ENCODE measurements at places on chromosomes 2 and 18.

GRCh38 chr2:85953476-85953875 lies 64.7 kb upstream of the ST3GAL5 start:
- DNase-seq, result no peak

GRCh38 chr2:205752924-205753323 lies 70.6 kb downstream of the NRP2 start:
- no peak for DNase-seq

- DNase-seq, result no peak
These were observed 720.3 kb upstream of the ID2 start for GRCh38 chr2:7961550-7961949.

GRCh38 chr2:238939074-238939473 lies 91.2 kb downstream of the TWIST2 start:
- peak; percentile 61 for DNase-seq

DNA sequence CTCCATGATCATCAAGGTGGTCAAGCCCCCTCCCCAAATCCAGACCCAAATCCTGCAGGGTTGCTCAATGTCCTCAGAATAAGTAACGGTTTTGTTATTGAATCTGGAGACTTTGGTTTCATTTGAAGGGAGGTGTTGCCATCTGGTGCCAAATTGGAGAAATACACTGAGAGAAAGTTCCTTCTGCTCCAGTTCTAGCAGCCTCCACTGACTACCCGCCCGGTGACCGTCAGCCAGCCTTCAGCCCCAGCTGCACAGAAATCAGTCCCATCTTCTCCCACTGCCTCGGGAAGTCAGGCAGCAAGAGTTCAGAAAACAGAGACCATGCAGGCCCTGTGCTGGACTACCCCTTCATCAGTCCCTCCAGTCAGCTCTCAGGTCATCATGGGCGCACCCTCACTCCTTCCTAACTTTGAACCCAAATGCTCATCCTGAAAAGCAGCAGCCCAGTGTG lies 38.7 kb downstream of the PKDCC start:
- DNase-seq, result no peak

GRCh38 chr2:22153931-22154613 lies 1030.3 kb downstream of the TDRD15 start:
- no peak for DNase-seq

- no peak for DNase-seq
These were observed 216.5 kb downstream of the GPD2 start for GRCh38 chr2:156652691-156653090.

GRCh38 chr2:153059338-153060052 lies 341.1 kb downstream of the ARL6IP6 start:
- DNase-seq, result no peak

GRCh38 chr18:55422456-55423180 lies 165.4 kb downstream of the TCF4 start:
- DNase-seq, result no peak

GRCh38 chr18:23330423-23330822 lies 122.7 kb upstream of the RIOK3 start:
- DNase-seq, result no peak

GRCh38 chr2:191385416-191386160 lies 140.4 kb downstream of the MYO1B start:
- no peak for DNase-seq

- no peak for DNase-seq
These were observed 21.9 kb upstream of the MGAT5 start for GRCh38 chr2:134231965-134232340.

DNA sequence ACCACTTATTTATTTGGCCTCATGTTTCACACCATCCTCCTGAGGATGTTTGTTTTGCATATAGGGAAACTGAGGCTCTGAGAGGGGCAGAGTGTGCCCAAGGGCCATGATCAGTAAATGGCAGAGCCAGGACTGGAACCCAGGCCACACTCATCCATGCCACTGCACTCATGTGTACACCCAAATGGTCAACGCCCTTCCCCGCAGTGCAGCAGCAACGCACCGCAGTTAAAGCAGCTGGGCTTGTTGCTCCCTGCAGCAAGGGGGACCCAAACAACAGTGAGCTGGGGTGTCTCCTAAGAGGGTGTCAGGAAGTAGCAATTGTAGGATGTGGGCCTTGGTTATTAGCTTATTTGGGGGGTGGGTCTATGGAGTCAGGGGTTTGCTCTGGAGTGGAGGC lies 36.6 kb downstream of the ZAP70 start:
- no peak for DNase-seq

GRCh38 chr18:25456334-25457010 lies 104.5 kb upstream of the ZNF521 start:
- DNase-seq, result no peak

DNA sequence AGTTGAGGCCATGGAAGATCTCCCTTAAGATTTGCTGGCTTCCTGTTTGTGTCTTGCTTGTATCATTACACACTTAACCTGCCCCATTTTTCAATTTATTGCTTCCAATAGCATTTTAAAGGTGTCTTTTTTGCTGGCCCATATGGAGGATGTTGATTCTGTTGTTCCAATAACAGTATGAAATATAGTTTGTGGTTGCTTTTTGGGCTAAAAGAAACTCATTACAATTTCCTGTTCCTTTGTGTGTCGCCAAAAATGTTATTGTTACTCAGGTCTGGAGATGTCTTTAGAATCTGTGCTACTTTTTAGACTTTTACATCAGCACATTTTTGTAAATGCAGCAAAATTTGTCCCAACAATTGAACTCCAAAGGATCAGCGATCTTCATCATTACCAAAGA lies 234.0 kb upstream of the ITGA4 start:
- DNase-seq, result no peak

DNA sequence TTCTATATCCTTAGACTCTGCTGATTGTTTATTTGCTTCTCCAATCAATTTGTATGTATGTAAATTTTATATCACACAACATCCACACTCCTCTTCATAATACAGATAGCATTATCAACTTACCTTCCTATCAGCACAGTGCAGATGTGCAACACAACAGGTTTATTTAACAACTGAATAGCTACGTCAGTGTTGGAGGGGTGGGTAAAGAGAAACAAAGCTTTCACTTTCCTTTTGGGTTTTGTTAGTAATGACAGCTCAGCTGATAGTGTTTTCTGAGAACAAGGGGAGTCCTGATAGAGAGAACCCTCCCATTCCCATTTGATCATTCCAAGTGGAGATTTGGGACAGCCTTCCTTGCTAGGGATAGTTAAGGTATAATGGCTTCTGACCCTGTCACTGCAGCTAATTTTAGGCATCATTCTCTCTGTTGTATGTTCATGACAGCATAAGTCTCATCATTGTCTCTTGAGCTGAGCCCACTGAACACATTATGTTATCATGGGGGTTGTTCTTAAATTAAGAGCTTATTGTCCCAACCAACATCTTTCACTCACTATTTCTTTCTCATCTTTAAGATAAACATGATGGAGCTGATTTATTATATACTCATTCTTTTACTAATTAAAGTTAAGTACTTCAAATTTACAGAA lies 227.7 kb downstream of the GPD2 start:
- DNase-seq, result no peak

GRCh38 chr2:112154246-112155117 lies 16.3 kb downstream of the FBLN7 start:
- peak; percentile 70 for DNase-seq

DNA sequence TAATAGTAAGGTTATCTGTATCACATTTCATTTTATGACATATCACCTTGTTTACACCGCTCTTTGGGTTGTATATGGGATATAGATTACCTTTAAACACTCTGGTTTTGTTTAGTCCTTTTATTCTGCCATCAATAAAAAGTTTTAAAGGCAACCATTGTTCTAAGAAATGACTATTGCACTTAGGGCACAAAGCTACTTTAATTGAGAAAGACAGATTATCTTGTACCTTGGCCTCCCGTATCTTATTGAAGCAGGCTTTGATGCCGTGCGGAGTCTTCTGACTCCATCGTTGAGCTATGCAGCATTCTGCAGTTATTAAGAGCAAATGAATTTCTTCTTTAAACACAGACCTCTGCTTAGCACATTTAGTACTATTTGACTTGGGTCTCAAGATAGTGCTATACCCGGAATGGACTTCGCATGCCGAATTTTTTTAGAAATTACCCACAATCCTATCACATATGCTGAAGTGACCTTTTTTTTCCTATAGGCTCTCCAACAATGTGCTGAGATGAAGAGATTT lies 16.7 kb downstream of the PKDCC start:
- no peak for DNase-seq

GRCh38 chr18:69980509-69980908 lies 32.8 kb upstream of the CD226 start:
- DNase-seq, result no peak

DNA sequence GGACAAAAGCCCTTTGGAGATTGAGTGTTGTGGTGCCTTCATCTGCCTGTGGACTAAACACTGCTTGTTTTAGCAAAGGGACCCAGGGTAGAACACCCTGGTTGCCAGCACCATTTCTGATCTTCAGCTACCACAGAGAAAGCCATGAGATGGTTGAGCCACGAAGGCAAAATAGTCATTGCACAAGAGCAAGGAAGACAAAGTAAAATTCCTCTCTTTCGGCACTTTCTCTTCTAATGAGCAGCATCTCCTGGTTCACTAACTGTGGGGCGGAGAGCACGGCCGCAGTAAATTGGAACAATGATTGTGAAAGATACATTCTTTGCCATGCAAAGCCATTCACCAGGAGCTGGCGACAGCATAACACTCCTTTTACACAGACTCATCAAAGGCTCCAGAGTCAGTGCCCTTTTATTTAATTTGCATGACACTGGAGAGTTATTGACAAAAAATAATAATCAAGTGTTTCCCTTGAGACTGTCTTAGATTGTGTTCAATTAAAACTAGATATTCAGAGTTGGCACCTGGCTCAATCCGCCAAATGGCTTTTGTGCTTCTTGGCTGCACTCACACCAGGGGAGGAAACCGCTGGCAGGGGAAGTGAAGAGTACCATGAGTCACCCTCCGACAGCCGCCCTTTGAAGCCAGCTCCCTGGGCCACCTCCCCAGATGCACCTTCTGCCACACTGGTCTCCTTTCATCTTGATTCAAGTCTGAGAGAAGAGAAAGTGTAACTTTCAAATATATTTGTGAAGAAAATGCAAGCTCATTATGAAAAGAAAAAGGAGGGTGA lies 100.5 kb upstream of the MEIS1 start:
- no peak for DNase-seq

DNA sequence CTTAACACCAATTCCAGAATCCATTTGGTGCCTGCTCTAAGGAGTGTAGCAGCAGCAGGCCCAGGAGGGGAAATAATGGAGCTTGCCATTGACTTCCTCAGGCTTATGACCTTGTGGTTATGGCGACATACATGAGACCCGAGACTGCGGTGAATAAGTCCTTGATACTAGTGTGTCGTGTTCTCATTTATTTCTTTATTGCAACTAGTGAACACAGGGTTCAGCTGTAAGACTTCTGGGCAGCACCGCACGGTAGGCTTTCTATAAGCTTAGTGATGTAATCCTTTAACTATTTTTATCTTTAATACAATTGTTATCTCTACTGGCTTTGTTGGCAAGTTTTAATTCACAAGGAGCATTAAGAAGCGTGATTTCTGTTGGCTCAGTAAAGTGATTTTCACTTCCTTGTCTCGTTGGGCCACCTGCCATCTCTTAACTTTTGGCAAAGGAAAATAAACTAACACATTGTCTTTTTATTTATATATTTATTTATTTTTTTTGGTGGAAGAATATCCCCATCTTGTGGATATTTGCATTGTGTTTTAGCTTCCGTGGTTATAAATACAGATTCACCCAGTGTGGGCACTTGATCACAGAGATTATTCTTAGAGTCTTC lies 139.8 kb downstream of the LTBP1 start:
- DNase-seq, result no peak

DNA sequence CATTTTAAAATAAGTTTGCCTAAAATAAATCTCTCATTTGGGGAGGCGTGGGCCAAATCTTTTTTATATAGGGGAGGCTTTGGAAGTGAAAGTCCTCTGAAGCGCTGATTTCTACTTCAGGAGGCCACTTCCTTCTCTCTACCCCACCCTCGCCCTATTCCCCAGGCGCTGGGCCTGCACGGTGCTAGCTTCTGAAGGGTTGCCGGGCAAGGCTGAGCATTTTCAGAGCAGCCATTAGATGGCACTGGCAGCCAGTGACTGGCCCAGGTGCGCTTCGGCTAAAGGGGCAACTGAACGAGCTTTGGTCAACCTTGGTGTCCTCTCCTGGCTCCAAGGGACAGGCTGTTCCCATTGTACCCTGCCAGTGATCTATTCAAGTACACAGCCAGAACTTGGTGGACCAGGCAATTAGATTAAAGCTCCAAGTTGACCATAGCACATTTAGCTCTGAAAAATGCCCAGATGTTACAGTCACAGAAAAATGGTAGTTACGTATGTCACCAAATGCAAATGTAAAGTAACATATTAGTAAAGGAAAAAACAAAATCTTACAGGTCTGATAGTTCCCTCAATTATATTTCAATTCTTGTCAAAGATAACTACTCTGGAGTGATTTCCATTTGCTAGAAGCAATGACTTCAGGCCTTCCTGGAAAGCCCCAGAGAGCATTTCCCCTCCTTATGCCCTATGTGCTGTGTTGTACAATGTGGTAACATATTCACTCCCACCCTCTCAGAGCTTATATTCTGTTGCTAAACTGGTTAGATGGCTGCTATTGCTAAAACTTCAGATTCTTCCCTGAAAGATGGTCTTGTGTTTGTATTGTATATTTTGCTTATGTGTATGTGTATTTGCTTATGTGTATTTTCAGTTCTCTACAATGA lies 2.1 kb downstream of the POMC start:
- DNase-seq, result no peak

DNA sequence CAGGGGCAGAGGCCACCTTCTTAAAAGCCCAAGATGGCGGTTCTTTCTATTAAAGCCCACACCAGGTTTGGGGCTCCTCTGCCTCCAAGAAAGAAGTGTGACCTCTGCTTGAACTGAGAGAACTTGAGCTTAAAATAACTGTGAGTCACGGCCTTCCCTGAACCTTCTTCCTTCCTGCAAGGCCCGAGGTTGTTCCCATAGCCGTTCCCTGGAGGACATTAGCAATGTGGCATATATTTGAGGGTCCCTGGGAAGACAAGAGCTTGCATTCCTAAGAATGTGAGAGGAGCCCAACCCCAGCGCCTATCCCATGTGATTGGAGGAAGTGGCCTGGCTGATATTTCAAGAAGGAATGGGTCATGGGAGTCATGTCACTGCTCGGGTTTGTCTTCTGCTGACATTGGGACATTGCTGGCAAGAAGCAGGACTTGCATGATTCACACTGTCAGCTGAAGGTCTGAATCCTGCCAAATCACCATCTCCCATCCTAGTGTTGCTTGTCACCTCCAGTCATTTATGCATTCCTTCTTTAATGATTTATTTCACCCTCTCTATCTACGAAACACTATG lies 168.1 kb downstream of the TRIB2 start:
- no peak for DNase-seq

GRCh38 chr2:24435391-24436316 lies 55.4 kb upstream of the NCOA1 start:
- no peak for DNase-seq

- no peak for DNase-seq
These were observed 374.5 kb downstream of the NCKAP5 start for GRCh38 chr2:133193544-133194361.

DNA sequence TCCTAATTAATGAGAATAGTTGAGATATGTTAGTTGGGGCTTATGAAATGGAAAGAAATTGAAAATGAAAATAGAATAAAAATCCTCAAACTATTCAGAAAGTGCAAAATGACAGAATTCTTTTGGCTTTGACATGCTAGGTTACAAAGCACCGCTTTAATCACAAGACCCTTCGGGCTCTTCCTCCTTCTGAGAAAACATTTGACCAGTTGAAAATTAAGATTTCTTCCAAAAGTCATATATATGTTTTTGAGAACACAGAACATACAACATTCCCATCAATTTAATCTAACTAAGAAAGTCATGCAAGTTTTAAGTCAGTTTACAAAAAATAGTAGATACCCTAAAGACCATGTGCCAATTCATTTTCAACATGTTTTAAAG lies 2.2 kb upstream of the SLC40A1 start:
- no peak for DNase-seq

Data from vagina (tissue), 2 donors.